ENCODE measurements at places on chromosomes 3 and 15. TPM values are rescaled to one million over a fixed set of nuclear protein-coding genes. Genes with fewer than 3 reads are reported as not detected.

DNA sequence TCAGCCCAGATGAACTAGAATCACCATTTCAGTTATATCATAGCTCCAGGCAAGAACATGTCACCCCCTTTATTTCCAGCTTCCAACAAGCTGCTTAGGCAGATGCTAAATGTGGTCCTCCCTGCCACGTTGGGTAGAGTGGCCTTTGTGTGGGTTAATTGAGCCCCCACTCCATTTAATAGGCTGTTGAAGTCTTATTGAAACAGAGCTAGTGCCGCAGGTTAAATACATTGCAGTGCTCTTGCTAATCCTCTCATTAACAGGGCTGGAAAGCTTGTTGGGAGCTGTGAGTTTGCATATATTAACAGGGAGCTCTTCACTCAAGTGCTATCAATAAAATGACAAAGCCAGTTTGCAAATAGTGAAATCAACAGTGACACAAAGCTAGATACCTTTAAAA, 248.4 kb upstream of the CMC1 start:
- DNase-seq: no peak
- H3K4me1 ChIP-seq: no peaks in the 10 kb centered on the region
- H3K4me3 ChIP-seq: no peak overlapping the region
- H3K27ac ChIP-seq: no peak overlapping the region

- H3K4me3 ChIP-seq: no peak overlapping the region
- H3K27me3 ChIP-seq: no peaks in the 10 kb centered on the region
- no peaks in the 10 kb centered on the region for H3K36me3 ChIP-seq
- no peak for DNase-seq
Measured at GRCh38 chr3:169295912-169296570, 367.5 kb downstream of the MECOM start.

DNA sequence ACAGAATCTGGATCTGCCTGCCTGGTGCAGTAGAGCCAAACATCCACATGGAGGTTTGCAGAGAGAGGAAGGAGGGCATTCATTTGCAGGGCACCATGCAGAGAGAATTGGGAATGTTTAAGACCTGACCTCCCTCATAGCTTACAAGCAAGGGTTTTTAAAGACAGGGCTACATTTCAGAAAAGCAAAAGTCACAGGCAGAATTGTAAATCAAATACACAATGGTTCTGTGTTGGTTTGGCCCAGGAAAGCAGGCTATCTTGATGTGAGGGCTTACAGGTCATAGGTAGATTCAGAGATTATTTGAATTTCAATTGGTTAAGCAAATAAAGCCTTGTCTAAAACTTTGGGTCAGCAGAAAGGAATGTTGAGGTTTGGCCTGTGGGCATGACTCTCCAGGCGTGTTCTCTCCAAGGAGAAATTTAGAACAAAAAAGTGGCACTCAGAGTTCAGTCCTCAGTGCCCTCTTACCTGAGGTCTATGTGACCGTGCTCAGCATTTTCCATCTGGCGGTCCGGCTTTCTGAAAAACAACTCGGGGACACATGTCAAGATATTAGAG, 91.5 kb downstream of the CD47 start:
- peak overlapping the region; percentile 30 for H3K27ac ChIP-seq
- H3K36me3 ChIP-seq: no peaks in the 10 kb centered on the region
- no peak overlapping the region for H3K4me3 ChIP-seq
- DNase-seq: no peak

DNA sequence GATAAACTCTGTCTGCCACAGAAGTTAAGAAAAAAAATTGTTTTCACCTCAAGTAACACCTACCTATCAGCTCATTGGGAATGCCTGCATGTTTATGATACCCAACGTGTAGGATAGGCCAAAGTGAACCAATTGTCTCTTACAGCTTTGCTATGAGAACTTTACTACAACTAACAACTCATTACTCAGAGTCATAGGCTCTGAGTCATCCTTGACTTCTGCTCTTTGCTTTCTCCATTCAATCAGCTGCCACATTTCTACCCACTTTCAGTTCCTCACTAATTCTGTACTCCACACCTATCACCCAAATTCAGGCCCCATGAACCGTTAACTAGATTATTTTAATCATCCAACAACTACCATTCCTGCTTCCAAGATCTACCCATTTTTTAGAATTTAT, 843.9 kb downstream of the TUSC7 start:
- H3K4me3 ChIP-seq: no peak overlapping the region
- no peak overlapping the region for H3K27ac ChIP-seq
- H3K4me1 ChIP-seq: no peaks in the 10 kb centered on the region
- DNase-seq: no peak
- H3K36me3 ChIP-seq: no peaks in the 10 kb centered on the region

DNA sequence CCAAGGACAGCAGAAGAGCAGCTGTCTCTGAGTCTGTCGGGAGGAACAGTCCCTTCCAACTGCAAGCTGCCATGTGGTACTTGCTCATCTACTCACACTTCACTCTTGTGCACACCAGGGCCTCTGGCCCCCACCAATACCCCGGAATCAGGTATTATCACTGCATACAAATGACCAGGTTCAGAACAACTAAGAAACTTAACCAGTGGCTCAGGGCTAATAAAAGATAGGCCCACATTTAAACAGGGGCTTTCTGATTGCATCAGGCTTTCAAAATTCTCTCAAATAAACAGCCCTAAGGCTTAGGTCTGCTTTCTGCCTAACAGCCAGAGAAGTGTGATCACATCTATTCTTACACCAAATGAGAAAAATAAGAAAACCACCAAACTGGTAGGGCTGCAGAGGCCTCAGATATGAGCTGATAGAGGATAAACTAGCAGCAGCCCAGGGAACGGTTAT, 20.7 kb downstream of the CCDC12 start:
- peaks cover 15% of the 10 kb centered on the region for H3K4me1 ChIP-seq
- H3K27ac ChIP-seq: peak overlapping the region; percentile 86
- H3K4me3 ChIP-seq: no peak overlapping the region
- no peaks in the 10 kb centered on the region for H3K27me3 ChIP-seq

The WNT7A gene
- not detected for total RNA-seq

The PPP1R14D gene
- total RNA-seq: 1.3 TPM

The TUBGCP5 gene
- total RNA-seq: 28.0 TPM

GRCh38 chr15:84671211-84671610, 13.2 kb upstream of the NMB start:
- H3K36me3 ChIP-seq: peaks cover 5% of the 10 kb centered on the region
- H3K4me1 ChIP-seq: peaks cover 7% of the 10 kb centered on the region
- H3K27me3 ChIP-seq: no peaks in the 10 kb centered on the region
- peak overlapping the region; percentile 82 for H3K27ac ChIP-seq
- peak overlapping the region; percentile 31 for H3K4me3 ChIP-seq

DNA sequence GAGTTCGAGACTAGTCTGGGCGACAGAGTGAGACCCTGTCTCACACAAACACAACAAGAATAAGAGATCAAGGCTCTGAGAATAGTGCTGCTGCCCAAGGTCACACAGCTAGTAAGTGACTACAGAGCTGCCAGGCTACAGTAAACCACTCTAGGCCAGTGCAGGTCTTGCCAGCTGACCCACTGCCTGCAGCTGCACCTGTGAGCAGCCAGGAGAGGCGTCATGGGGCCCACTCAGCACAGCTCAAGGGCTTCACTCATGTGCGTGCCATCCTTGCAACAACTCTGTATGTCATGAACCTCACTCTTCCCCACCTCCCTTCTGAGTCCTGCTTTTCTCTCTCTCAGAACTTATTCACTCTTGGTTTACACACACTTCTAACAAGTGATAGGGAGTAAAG, 176.7 kb downstream of the SMAD6 start:
- no peak overlapping the region for H3K4me3 ChIP-seq
- peaks cover 3% of the 10 kb centered on the region for H3K4me1 ChIP-seq
- H3K27ac ChIP-seq: no peak overlapping the region
- H3K27me3 ChIP-seq: no peaks in the 10 kb centered on the region

- no peaks in the 10 kb centered on the region for H3K4me1 ChIP-seq
- no peak for DNase-seq
- no peaks in the 10 kb centered on the region for H3K36me3 ChIP-seq
- H3K27me3 ChIP-seq: no peaks in the 10 kb centered on the region
- H3K4me3 ChIP-seq: no peak overlapping the region
- no peak overlapping the region for H3K27ac ChIP-seq
Measured at GRCh38 chr3:108505811-108506210, 4.6 kb downstream of the MYH15 start.

GRCh38 chr3:190444006-190444405, 5.7 kb downstream of the TMEM207 start:
- DNase-seq: no peak
- no peaks in the 10 kb centered on the region for H3K36me3 ChIP-seq
- H3K4me1 ChIP-seq: no peaks in the 10 kb centered on the region
- no peak overlapping the region for H3K27ac ChIP-seq

GRCh38 chr3:23537101-23537551, 268.6 kb upstream of the UBE2E1 start:
- H3K4me1 ChIP-seq: no peaks in the 10 kb centered on the region
- H3K36me3 ChIP-seq: no peaks in the 10 kb centered on the region
- H3K27me3 ChIP-seq: no peaks in the 10 kb centered on the region
- no peak for DNase-seq
- H3K4me3 ChIP-seq: no peak overlapping the region

DNA sequence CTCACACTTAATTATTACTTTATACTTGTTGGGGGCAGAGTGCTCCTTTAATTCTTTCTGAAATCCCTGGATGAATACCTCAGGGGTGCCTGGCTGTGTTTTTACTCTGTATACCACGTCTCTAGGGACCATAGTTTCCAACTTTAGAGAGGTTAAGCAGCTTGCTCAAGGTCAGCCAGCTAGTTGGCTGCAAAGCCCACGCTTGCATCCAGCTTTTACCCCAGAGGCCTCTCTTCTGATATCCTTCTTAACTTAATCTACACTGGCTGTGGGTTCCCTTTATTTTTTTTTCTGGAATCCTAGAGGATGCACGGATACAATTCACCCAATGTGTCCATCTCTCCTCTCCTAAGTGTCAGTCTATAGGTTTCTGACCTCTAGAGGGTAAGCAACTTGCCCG, 1.4 kb downstream of the PDZRN3 start:
- no peaks in the 10 kb centered on the region for H3K36me3 ChIP-seq
- DNase-seq: no peak
- no peaks in the 10 kb centered on the region for H3K27me3 ChIP-seq
- H3K27ac ChIP-seq: peak overlapping the region; percentile 91
- H3K4me3 ChIP-seq: peak overlapping the region; percentile 77

DNA sequence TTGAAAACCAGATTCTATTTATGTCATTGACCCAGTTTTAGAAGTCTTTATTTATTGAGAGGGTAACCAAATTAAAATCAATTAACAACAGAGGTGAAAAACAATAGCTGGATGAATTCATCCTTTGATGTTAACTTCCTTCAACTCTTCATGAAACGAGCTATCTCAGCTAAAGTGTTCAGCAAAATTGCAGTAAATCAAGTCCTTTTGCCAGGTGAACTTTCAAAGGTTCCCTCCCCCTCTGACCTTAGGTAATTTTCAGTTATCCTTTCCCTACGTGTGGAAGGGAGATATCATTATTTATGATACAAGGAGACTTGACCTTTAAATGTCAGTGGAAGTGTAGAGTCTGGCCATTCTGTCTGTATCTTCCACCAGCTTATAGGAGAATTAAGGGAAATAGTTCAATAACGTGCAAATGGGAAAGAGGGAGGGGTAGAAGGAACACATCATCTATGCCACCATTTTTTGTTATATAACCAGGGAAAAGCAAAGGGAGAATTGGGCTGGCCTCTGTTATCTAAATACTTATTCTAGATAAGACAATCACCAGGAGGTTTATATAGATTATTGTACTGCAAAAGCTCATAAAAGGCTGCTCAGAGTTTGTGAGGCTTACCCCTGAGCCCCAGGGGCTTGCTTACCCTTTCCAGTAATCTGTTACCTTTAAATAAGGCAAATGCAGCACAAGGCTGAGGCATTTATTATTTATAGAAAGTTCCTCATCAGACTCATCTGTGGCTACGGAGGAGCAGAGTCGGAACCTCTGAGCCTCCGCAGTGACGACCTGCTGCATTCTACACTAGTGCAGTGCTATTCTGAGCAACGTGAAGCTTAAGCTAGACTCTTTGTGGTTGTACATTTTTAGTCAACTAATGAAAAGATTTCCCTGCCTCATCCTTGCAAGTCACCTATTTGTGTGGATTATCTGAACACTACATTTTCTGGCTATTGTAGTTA, 97.7 kb upstream of the ZBED2 start:
- H3K27me3 ChIP-seq: no peaks in the 10 kb centered on the region
- no peak overlapping the region for H3K27ac ChIP-seq
- H3K4me1 ChIP-seq: no peaks in the 10 kb centered on the region
- H3K36me3 ChIP-seq: no peaks in the 10 kb centered on the region
- DNase-seq: no peak

The TRA2B gene
- 278 TPM for total RNA-seq

The CLRN1 gene
- total RNA-seq: not detected

DNA sequence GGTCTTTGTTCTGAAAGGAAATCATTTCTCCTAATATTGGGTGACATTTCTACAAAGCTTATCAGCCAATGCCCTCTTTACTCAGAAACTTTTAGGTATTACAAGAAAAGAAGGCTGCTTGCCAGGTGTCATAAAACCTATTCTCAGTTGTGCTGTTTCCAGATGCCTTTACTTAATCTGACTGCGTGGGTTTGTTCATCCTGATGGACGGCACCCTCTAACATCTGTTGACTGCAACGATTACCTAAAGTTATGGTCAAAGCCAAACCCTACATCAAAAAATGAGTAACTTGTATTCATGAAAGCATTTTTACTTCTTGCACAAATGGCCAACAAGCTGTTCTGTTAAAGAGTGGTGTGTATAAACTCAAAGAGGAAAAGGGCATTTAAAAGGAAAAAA, 207.7 kb upstream of the PDZRN3 start:
- no peak overlapping the region for H3K27ac ChIP-seq
- H3K27me3 ChIP-seq: no peaks in the 10 kb centered on the region
- no peak for DNase-seq
- H3K36me3 ChIP-seq: no peaks in the 10 kb centered on the region

GRCh38 chr3:122745369-122746021, 48.1 kb downstream of the HSPBAP1 start:
- H3K4me3 ChIP-seq: no peak overlapping the region
- no peaks in the 10 kb centered on the region for H3K4me1 ChIP-seq
- no peak for DNase-seq
- no peak overlapping the region for H3K27ac ChIP-seq

GRCh38 chr15:66824424-66824823, 122.4 kb downstream of the SMAD6 start:
- H3K27ac ChIP-seq: no peak overlapping the region
- H3K27me3 ChIP-seq: no peaks in the 10 kb centered on the region
- no peaks in the 10 kb centered on the region for H3K36me3 ChIP-seq
- no peaks in the 10 kb centered on the region for H3K4me1 ChIP-seq

DNA sequence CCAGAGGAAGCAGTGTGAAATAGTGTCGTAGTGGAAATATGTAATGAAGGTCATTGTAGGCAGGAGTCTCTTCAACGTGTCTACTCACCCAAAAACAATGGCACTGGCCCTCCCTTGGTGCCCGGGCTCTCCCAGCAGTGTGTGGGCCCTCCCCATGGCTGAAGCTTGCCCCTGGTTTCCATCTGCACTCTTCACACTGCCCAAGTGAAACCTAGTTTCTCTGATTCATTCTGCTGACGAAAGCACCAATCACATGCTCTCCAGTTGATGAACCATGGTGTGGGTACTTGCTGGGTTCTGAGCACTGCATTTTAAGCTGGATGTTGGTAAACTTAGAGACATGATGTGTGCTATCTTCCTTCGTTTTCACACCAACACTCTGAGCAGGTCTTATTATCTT, 61.0 kb upstream of the AGBL1 start:
- no peaks in the 10 kb centered on the region for H3K27me3 ChIP-seq
- H3K4me1 ChIP-seq: no peaks in the 10 kb centered on the region
- H3K4me3 ChIP-seq: no peak overlapping the region
- no peak overlapping the region for H3K27ac ChIP-seq

- H3K27ac ChIP-seq: no peak overlapping the region
- no peaks in the 10 kb centered on the region for H3K27me3 ChIP-seq
- H3K4me3 ChIP-seq: no peak overlapping the region
- H3K4me1 ChIP-seq: no peaks in the 10 kb centered on the region
- DNase-seq: no peak
Measured at GRCh38 chr15:83380059-83380458, 67.1 kb upstream of the SH3GL3 start.

GRCh38 chr3:10772271-10773161, 43.5 kb upstream of the SLC6A11 start:
- H3K4me1 ChIP-seq: no peaks in the 10 kb centered on the region
- no peak overlapping the region for H3K4me3 ChIP-seq
- no peak overlapping the region for H3K27ac ChIP-seq
- no peaks in the 10 kb centered on the region for H3K36me3 ChIP-seq

Measured in breast epithelium (tissue), 4 donors.